ENCODE measurements at places on chromosomes 7 and 10. TPM values are rescaled to one million over a fixed set of nuclear protein-coding genes. Genes with fewer than 3 reads are reported as not detected.

GRCh38 chr10:101493249-101493648 is 94.8 kb downstream of the POLL start:
- no peak overlapping the region for H3K4me3 ChIP-seq
- no peak for DNase-seq
- H3K27ac ChIP-seq: no peak overlapping the region
- H3K4me1 ChIP-seq: no peaks in the 10 kb centered on the region
- H3K36me3 ChIP-seq: no peaks in the 10 kb centered on the region
- no peaks in the 10 kb centered on the region for H3K27me3 ChIP-seq

Gene SYT15
- 2.7 TPM for total RNA-seq

Gene C10orf95
- total RNA-seq: not detected

DNA sequence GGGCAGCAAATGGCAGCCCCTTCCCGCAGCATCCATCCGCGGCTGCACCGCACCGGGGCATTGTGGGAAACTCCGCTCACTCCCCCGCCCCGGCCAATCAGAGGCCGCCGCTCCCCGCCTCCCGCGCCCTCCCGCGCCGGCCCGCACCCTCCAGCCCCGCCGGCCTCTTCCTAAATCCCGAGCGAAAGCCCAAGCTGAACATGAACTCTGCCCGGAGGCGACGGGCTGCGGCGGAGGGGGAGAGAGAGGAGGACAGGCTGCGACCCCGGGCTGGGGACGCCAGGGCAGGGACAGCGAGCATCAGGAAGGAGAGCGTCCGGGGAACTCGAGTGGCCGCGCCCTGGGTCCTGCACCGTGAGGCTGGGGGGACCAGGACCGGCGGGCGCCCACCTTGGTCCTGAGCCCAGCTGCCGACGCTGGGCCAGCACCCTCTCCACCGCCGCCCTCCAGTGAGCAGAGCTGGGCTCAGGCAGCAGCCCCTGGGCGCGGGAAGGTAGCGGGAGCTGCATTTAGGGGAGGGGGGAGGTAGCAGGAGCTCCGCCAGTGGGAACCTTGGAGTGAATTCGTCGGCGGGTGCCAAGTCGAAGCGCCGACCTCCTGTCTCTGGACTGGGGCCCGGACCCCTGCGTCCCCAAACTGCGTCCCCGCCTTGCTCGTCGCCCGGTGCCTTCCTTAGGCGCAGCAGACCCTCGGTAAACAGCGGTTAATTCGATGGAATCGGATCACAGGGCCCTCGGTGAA is at the start of gene DGKI:
DGKI (minus strand) TSS at position 148 of the 741 bp plus-strand sequence.
- H3K27ac ChIP-seq: no peak within 1 kb of the TSS
- DNase-seq: no peak
- H3K4me3 ChIP-seq: peak within 1 kb of the TSS; percentile 32
- peaks cover 6% of the 10 kb centered on the region for H3K36me3 ChIP-seq
- no peaks in the 10 kb centered on the region for H3K27me3 ChIP-seq

All from right atrium auricular region (tissue), 2 donors.